ENCODE measurements at places on chromosomes 3 and 15.

GRCh38 chr3:98710067-98710659, 53.0 kb upstream of the ST3GAL6 start:
- no peak for DNase-seq

GRCh38 chr15:45644437-45644836, 9.6 kb downstream of the SQOR start:
- no peak for DNase-seq

- DNase-seq, result no peak
These were observed 2.4 kb downstream of the FYTTD1 start for GRCh38 chr3:197752107-197752506.

- DNase-seq, result no peak
These were observed 980.3 kb downstream of the CADM2 start for GRCh38 chr3:85939074-85939482.

GRCh38 chr15:39498629-39499028, 82.2 kb upstream of the THBS1 start:
- DNase-seq, result no peak

DNA sequence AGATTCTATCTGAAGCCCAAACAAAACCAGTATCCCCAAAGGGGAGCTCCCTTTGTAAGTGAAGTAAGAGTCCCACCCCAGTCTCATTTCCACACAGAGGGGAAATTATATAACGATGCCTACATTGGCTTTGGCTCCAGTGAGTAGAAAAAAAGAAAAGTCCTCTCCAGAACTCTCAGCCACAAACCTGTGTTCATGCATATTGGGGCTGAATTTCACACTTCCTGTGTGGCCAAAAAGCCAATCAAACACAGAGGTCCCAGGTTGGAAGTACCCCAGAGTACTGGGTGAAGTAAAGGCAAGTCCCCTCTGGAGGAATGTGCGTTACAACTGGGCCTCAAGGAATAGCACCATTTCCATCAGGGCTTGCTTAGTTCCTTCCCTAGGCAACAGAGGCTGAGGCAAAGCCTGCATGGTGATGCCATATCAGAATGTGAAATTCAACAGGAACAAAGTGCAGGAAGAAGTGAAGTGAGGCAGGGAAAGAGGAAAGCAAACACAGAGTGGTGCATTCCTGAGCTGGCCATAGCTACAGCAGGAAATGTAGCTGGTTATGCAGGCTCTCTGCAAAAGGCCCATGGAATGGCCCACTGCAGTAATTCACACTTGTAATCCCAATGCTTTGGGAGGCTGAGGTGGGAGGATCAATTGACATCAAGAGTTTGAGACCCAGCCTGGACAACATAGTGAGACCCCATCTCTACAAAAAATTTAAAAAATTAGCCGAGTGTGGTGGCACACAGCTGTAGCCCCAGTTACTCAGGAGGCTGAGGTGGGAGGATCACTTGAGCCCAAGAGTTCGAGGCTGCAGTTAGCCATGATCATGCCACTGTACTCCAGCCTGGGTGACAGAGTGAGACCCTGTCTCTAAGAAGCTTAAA, 16.6 kb upstream of the CX3CR1 start:
- DNase-seq, result no peak

DNA sequence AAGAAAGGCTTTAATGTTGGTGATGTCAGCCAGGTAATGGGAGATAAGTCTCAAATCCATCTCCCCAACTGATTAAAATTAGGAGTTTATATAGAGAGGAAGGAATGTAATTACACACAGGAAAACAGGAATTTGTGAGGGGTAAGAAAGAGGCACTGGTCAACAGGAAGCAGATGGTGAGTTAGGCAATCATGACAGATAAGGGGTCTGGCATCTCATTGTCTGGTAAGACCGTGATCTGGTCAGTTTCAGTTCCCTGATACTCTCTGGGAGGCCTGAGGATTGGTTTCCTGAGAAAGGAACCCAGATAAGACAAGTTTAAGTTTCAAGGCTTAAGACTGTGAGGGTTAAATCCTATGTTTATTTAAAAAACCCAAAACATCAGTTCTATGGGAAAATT, 414.7 kb upstream of the ARRDC4 start:
- DNase-seq, result no peak

DNA sequence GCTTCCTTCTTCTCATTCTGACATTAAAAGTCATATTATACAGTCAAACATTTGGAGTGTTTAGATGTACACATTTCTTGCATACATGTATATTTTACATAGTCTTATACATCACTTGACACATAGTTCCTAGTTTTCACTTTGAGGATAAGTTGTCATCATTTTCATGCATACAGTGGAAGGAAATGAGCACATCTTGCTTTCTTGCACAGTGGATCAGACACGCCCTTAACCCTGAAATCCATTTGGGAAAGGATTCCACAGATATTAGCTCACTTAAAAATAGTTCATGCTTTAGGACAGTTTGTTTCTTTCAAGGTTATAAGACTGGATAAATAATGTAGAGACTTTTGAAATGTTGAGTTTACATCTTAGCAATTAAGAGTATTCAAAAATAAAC, 148.6 kb upstream of the MME start:
- no peak for DNase-seq

- no peak for DNase-seq
These were observed 68.0 kb downstream of the ATP2B2 start for GRCh38 chr3:10437272-10437994.

DNA sequence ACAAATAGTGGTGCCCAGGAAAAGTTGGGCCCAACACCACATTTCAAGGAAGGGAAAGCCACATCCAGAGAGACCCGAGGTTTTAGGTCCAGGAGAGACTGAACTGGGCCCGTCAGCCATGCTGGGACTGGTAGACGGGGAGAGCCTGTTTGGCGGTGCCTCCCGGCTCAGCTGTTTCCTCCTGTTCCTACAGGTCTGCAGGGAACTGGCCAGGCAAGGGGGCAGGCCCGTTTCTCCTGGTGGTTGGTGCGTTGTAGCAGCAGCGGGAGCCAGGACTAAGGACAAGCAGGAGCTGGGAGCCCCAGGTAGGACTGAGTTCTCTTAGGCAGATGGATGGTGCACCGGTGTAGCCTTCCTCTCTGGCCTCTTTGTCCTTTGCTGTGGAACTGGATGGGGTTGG, 3.9 kb downstream of the PRKCD start:
- no peak for DNase-seq

DNA sequence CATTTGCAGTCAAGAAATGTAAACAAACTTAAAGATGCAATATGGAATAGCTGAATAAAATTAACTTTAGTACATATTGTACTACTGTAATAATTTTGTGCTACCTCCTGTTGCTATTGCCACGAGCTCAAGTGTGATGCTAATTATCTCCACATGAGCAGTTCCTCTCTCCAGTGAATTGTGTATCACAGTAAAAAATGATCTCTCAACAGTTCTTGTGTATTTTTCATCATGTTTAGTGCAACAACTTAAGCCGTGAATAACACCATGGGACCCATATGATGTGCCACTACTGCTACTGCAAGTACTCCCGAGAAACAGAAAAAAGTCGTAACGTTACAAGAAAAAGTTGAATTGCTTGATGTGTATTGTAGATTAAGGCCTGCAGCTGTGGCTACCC, 12.4 kb downstream of the RIOX2 start:
- no peak for DNase-seq

GRCh38 chr15:78207110-78207458, 27.3 kb downstream of the ACSBG1 start:
- DNase-seq, result no peak

- no peak for DNase-seq
These were observed 15.1 kb downstream of the FBXL22 start for GRCh38 chr15:63612300-63612699.

DNA sequence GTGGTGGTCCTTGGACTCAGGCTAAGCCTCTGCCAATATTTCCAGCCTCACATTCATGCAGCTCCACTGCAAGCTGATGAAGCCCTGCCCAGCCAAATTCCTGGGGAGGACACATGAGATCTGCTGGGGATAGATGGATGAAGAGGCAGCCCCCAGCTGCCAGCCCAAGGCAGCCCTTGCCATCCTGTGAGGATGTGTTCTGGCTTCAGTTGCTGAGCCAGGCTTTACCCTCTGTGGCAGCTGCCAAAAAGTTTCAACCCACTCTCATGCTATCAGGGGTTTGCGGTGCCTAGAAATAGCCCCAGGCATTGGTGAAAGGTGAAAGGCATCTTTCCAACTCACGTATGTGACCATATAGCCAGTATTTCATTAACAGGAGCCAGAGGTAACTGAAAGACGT, 37.6 kb downstream of the C2CD4A start:
- no peak for DNase-seq

DNA sequence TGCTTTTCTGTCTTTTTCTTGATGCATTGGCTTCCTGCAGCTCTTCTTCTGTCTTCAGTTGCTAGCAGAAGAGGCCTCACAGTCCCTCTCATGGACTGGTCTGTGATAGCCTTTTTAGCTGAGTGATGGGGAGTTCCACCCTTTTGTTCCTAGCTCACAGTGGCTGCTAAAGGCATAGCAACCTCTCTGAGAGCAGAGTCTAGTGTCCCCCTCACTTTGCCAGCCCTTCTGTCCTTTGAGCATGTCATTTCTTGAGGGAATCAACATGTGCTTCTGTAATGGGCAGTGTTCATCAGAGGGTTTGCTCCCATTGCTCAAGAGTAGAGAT, 44.4 kb downstream of the GAP43 start:
- no peak for DNase-seq

DNA sequence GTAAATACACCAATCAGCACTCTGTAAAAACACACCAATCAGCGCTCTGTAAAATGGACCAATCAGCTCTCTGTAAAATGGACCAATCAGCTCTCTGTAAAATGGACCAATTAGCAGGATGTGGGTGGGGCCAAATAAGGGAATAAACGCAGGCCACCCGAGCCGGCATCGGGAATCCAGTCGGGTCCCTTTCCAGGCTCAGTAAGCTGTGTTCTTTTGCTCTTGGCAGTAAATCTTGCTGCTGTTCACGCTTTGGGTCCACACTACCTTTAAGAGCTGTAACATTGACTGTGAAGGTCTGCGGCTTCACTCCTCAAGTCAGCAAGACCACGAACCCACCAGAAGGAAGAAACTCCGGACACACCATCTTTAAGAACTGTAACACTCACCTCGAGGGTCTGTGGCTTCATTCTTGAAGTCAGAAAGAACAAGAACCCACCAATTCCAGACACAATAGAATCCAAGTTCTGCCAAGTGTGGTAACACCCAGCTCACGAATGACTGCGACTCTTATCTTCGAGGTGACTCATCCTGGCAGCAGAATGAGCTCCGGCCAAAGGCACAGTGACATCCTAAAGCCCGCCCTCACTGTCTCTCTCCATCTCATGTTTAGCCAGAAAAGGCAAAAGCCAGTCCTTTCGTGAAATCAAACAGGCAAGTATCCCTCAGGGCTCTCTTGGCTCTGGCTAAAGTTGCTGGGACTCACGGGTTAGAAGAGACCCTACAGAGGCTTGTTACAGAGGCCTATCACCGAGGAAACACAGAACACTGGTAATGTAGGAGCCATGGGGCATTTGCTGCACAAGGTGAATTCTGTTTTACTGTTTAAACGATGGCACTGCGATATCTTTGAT, 155.2 kb downstream of the FAM43A start:
- DNase-seq, result no peak

DNA sequence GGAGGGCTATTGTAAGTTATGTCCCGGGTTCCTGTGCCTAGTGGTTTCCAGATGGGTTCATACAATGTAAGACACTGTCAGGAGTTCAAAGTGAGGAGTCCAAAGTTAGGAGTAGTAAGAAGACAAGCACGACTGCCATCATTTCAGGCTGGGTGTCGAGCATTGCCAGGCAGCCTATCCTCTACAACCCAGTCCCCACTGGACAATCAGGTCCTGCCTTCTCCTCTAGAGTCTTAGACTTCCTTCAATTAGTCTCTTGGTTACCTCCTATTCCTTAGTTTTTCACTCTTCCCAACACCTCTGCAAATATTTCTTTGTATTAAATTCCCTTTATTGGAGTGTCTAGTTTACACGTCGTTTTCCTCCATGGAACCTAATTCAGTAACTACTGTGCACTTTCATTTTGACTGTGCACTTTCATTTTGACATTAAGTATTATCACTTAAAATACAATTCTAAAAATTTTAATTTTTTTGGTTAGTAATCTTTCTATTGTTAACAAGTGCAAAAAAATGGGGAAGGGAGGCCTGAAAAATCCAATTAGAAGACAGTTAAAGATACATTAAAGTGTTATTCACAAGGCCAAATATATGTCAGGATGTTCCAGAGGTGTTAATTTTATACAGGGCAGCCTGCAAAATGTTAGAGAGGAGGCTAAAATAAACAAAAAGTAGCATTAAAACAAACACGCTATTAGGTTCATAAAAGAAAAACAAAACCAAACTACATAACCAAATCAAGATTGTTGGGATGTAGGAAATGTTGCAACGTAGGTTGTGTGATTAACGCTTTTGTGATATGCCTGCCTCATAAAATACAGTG, 155.3 kb downstream of the TBL1XR1 start:
- DNase-seq, result no peak

- DNase-seq, result no peak
These were observed 154.4 kb downstream of the CHL1 start for GRCh38 chr3:350871-351371.

GRCh38 chr3:112638327-112639020, 2.5 kb downstream of the CCDC80 start:
- DNase-seq, result no peak

GRCh38 chr3:107142171-107142570, 235.1 kb upstream of the CCDC54 start:
- no peak for DNase-seq

- DNase-seq, result no peak
These were observed 105.0 kb downstream of the IQCH start for GRCh38 chr15:67359431-67360079.

DNA sequence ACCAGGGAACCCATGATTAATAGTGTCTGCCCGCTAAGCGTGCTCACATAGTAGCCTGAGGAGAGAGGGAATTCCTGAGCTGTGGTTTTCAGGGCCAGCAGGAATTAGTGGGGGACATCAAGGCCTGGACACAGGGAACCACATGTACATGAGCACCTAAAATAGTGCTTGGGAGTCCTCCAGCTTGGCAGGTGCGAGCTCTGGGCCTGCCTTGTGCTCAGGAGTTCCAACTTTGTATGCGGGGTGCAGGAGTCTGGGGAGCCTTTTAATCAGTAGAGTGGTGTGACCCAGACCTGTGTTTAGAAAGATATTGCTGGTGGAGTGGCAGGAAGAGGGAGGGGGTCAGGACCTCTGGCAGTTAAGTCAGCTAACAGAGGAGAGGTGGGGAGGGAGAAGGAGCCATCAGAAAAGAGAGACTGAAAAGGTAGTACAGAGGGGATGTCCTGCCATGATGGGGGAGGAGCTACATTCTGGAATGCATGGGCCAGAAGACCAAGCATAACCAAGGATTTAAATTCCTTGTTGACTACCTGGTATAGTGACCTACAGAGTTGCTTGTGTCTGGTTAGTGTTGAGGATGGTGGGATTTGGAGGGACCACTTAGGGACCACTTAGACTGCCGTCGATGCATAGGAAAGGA, 1.9 kb downstream of the DAG1 start:
- DNase-seq, result no peak

DNA sequence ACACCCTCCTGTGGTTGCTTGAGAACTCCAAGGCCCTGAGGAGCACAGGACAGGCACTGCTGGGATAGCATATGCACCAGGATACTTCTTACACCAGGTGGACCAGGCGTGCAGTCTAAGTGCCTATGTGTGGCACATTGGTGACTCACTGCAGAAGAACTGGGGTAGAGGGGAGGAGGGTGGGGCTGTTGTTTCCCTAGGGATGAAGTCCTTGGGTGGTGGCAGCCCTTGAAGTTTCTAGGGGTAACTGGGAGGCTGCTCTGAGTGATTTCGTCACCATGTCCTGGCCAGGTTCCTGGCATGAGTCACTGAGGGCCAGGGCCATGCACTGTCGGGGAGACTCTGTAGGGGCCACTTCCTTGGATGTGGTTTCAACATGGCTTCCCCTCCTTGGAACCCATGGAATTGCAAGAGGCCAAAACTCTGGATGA, 15.9 kb downstream of the MYZAP start:
- DNase-seq, result no peak

Measured in GM19239 (cell line).